Stimulated activated CD8-positive, alpha-beta memory T cell treated with anti-CD3 and anti-CD28 coated beads, Interleukin-4, amount 100 ng/mL, for 1 hour (primary cell): ENCODE measurements at places on chromosomes 4 and X.

DNA sequence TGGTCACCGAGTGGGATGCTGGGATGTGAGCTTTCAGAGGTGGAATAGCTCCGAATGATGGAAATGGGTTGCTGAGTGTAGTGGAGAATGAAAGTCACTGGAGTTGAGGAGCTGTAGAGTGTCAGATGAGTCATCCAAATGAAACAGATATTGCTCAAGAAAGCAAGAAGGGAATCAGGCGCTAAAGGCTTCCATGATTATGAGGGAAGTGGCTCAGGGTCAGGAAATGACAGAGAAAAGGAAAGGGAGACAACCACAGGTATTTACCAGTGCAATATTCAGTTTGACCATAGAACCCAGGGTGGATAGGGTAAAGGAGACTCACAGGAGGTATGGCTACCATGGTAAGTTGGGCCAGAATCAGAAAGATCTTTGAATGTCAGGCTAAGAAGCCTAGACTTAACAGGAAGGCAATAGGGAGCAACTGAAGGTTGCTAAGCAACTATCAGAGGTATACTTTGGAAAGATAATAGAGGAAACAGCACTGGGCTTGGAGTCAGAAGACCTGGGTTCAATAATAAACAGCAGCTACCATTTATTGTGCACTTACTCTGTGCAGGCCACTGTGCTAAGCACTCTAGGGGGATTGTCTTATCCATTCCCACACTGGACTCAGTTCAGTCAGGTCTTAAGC, 11.7 kb downstream of the LAS1L start:
- no peak for DNase-seq

- DNase-seq: no peak
Observed at GRCh38 chrX:95628796-95629195, 1055.8 kb upstream of the DIAPH2 start.

- DNase-seq: no peak
Observed at GRCh38 chr4:3397128-3397527, 44.6 kb upstream of the HGFAC start.

DNA sequence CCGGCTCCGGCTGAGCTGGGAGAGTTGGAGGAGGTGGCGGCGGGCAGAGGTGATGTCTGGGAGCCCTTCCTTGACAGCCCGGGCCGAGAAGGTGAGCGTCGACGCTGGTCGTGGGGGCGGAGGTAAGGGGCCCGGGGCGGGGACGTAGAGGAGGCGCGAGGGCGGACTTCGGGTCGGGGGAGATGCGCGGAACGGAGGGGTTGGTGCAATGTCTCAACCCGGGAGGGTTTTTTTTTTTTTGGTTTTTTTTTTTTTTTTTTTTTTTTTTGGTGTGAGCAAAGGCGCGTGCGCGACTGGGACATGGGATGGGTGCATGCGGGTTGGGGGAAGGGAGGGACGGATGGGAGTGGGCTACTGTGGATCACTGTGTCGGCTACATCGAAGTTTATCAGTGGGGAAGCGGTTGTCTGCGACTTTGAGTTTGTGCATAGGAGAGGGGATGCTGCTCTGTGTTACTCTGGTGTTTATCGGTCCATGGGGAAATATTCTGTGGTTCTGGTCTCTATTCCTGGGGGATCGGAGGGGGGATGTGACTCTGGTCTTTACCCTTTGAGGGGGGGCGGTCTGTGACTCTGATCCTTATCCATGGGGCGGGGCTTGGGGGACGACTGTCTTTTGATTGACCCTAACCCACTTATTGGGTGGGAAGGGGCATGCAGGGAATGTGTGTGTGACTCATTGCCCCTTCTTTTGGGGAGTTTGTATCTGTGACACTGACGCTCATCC, 537 bp downstream of the RBM10 start:
- DNase-seq: peak; percentile 2

GRCh38 chr4:181566490-181566889, 676.7 kb upstream of the TENM3 start:
- DNase-seq: no peak

- DNase-seq: no peak
Observed at GRCh38 chr4:111268769-111269414, 646.0 kb upstream of the PITX2 start.

- no peak for DNase-seq
Observed at GRCh38 chrX:106999002-106999975, 723 bp downstream of the MORC4 start.

- no peak for DNase-seq
Observed at GRCh38 chrX:31932769-31933168, 860.9 kb upstream of the FTHL17 start.

DNA sequence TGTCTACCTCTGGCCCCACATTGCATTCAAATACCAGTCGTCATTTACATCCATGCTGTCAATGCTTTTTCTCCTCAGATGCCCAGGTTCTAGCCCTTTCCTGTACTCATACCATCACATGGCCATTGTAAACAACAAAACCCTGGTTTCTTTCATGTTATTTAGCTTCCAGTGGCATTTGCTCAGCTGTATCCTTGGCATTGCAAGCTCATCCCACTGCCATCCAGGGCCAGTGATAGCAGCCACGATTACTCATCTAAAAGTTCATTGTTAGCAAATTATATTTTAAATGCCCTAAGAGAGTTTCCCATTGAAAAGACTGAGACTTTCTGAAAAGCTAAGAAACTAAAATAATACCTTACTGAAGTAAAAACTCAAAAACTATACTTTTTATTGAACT, 34.0 kb downstream of the VEGFC start:
- DNase-seq: no peak

DNA sequence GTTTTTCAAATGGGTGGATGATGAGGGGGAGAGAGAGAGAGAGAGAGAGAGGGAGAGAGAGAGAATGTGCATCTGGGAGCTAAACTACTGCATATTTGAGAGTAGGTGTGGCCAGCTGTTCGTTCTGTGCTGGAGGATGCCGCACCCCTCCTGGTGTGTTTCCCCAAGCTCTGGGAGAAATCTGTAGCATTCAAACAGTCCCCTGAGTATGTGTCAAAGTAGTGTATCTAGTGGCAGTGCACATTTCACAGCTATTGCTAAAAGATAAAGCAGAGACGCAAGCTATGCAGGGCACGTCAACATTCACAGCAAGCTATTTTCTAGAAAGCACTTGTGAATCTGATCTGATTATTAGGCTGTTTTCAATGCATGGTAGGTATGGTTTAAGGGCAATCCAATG, 83.5 kb upstream of the LIMCH1 start:
- DNase-seq: no peak
